ENCODE measurements at places on chromosomes 3 and 15. TPM values are rescaled to one million over a fixed set of nuclear protein-coding genes. Genes with fewer than 3 reads are reported as not detected.

CFAP100 gene
- not detected for total RNA-seq

NMB gene
- 49.6 TPM for total RNA-seq

ECE2 gene
- total RNA-seq, result not detected

ERICH6 gene
- total RNA-seq, result not detected

SIDT1 gene
- 2.7 TPM for total RNA-seq

MAP1A gene
- 20.8 TPM for total RNA-seq

CHL1 gene
- total RNA-seq, result 156 TPM

MUC13 gene
- total RNA-seq, result not detected

TUSC7 gene
- total RNA-seq, result not detected

SRPRB gene
- total RNA-seq, result 14.3 TPM

PLOD2 gene
- 21.0 TPM for total RNA-seq

C2CD4A gene
- under 0.01 TPM for total RNA-seq

WNT7A gene
- not detected for total RNA-seq

ATP10A gene
- total RNA-seq, result 12.0 TPM

MB21D2 gene
- 3.6 TPM for total RNA-seq

PLA2G4D gene
- not detected for total RNA-seq

IFT122 gene
- total RNA-seq, result 43.3 TPM

NTRK3 gene
- 53.4 TPM for total RNA-seq

CCR3 gene
- not detected for total RNA-seq

TRMT10C gene
- 14.0 TPM for total RNA-seq

All from tibial nerve (tissue), 4 donors.